NCI-H446 treated with DMSO at 0.1 percent for 48 hours (cell line): ENCODE measurements at places on chromosomes 1 and 21.
A peak's percentile ranks its signal among the peaks of the same experiment; 100 is the strongest.

DNA sequence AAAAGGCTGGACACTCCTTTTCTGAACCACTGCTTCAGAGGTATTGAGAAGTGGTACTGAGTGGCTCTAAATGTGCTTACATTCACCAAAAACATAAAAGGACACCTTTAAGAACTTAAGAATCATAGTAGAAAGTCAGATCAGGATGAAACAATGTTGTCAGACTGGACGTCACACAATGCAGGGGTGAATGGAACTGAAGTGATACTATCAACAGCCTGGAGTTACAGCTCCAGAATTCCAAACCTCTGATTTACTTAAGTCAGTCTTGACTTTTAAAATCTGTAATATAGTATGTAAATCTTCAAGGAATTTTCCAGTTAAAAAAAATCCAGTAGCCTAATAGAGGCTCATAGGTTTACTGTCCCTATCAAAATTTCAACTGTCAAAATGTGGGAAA lies 19.3 kb downstream of the ELK4 start:
- DNase-seq: no peak

DNA sequence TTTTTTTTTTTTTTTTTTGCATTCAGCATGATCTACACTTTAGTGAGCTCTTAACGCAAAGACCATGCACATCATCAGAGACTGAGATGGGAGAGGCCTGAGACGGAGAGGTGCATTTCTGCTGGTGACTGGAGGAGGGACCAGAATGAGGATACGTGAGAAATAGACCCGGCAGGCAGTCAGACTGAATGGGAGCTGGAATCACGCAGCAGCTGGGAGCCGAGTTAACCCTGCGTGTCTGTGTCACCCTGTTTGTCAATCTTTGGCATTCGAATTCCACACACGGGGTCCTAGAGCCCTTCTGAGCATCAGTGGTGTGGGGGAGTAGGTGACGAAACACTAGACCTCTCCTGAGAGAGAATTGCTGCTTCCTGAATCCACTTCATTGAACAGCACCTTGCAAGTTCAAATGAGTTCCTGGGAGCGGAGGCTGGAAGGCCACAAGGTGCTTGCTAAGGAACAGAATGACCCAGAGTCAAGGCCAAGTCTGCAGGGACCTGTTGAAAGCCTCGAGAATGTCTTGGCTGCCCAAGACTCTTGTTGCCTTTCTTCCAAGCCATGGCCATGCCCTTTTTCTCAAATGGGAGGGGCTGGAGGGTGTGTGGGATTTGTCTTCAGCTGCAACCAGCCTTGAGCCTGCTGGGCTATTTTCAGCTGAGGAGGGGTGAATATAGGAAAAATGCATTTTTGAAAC lies 123.3 kb downstream of the CNIH3 start:
- no peak for DNase-seq

GRCh38 chr1:156840186-156840897 lies 18.6 kb downstream of the INSRR start:
- DNase-seq: no peak

- no peak for DNase-seq
These were observed 51.3 kb upstream of the A3GALT2 start for GRCh38 chr1:33372162-33372561.

GRCh38 chr1:41153750-41154274 lies 88.3 kb downstream of the SCMH1 start:
- no peak for DNase-seq

- DNase-seq: no peak
These were observed 421.3 kb downstream of the NPHP4 start for GRCh38 chr1:5570931-5571330.

DNA sequence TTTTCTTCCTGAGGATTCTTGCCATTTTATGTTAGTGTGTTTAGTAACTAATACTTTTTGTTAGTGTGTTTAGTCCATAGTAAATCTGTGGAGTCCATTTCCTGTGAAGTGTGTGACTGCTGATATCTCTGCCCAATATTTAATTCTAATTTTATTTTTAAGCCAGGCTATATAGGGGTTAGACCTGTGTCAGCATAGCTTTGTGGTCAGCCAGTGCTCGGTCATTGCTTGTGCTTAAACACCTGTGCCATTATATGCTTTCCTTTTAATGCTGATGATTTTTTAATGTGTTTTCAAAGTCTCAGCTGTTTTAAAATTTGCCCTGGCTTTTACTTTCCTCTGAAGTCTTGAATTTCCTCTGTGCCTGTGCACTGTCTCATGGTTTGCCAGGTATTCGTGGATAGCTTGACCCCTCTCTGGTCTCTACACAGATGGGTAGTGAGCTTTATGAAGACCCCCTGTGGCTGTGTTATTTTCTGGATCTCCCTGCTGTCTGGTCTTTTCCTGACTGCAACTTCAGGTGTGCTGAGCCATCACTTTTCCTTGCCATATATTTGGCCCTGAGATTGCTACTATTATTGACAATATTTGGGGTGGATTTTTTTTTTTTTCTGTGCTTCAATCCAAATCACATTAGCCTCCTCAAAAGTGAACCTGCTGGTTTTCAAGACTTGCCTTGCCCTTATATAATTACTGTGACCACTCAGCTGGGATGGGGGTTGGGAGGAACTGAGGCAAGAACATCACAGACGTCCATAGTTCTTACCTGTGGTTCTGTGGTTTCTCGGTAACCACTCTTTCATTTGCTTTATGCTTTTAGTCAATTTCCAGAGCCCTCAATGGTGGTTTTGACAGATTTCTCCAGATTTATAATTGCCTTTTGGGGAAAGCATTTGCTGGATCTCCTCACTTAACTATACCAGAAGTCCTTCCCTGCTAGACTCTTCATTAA lies 59.6 kb downstream of the RPS6KC1 start:
- no peak for DNase-seq

- no peak for DNase-seq
These were observed 5.6 kb upstream of the ARF1 start for GRCh38 chr1:228076796-228077430.

DNA sequence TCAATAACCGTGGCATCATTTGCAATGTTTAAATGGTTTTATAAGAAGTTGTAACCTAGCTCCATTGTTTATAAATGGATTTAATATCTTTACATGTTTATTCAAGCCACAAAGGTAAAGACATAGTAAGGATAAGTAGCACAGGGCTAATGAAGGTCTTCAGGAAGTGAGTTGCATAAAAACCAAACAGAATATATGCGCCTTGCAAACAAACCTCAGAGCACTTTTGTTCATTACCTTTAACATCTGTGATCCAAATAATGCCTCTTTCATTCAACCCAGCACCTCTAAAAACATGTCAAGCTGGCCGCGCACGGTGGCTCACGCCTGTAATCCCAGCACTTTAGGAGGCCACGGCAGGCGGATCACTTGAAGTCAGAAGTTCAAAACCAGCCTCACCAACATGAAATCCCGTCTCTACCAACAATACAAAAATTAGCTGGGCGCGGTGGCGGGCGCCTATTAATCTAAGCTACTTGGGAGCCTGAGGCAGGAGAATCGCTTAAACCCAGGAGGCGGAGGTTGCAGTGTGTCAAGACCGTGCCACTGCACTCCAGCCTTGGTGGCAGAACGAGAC lies 25.3 kb downstream of the BRINP3 start:
- DNase-seq: no peak

DNA sequence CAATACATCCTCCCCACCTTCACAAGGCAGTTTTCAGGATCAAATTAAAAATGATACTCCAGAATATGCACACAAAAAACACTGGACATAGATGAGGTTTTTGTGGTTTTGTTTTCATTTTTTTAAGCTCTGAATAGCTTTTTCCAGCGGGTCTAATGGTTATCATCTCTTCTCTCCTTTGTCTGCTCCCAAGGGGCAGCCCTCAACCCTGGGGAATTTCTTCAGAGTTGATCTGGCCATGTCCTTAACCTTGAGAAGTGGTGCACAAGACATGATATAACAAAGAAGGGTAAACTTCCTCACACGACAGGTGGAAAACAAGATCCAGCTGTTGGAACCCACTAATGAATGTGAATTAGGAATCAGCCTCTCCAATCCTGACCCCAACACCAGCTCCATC lies 1.5 kb upstream of the CD244 start:
- no peak for DNase-seq

DNA sequence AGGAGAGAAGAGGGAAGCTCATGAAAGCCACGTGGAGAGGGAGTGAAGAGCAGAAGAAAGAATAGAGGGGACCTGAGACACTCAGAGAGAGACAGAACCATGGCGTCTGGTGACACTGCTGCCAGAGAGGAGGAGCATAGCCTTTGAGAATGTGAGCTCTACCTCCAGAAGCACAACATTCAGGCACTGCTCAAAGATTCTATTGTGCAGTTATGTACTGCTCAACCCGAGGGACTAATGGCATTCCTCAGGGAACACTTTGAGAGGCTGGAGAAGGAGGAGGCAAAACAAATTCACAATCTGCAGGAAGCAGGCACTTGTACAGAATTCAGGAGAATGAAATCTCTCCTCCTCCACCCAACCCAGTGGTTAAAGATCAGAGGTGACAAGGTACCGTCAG lies 45.1 kb downstream of the BTBD8 start:
- no peak for DNase-seq

DNA sequence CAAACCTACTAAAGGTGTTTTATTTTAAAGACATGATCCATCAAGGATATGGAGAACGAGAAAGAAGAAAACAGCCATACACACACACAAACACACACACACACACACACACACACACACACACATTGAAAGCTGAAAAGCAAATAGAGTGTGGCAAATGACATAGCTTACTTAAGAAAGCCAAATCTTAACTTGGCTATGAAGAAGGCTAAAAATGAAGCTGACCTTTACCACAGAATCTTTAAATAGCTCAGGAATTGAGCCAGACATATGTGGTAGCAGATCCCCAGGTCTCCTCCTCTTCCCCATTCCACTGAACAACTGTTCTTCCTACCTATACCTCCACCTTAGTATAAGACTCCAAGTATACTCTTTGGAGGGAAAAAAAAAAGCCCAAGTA lies 185.6 kb downstream of the CLEC20A start:
- no peak for DNase-seq

GRCh38 chr1:61424382-61424781 lies 300.6 kb downstream of the TM2D1 start:
- no peak for DNase-seq

- DNase-seq: no peak
These were observed 308.7 kb upstream of the PRMT6 start for GRCh38 chr1:106747791-106748190.

DNA sequence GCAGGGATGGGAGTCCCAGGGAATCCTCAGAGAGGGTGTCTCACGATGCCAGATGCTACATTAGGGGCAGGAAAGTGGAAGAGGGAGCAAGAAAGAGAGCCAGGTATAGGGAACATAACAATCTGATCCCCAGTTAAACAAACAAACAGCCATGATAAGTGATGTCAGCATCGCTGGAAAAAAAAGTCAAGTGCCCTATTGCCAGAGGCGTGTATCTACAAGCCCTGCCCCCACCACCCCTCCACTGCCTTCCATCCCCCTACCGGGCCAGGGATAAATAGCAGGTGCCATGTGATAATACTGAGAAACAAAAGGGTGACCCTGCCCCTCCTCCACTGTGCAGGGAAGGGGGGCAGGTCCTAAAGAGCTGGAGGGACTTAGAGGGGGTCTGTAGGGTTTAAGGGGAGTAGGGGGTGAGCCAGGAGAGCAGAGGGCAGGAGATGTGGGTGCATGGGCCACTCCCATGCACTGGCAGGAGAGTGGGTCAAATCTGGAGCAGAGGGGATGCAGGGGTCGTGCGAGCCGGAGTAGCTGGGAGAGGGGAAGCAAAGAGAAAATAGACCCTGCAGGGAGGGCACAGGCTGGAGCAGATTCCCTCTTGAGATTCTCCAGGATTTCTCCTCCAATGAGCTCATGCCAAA lies 3.4 kb downstream of the SLC26A9 start:
- DNase-seq: no peak

- no peak for DNase-seq
These were observed 140.8 kb downstream of the NFIA start for GRCh38 chr1:61223140-61223539.

- DNase-seq: no peak
These were observed 812 bp downstream of the CACHD1 start for GRCh38 chr1:64470665-64471217.

- peak; percentile 46 for DNase-seq
These were observed at the start of the genes AMPD2 and GNAT2 for GRCh38 chr1:109619576-109620400. Gene AMPD2 (plus strand): TSS chr1:109619837. CDS start chr1:109621176, 1,339 bp downstream. Gene GNAT2 (minus strand): TSS chr1:109619616. CDS start chr1:109612870, 6,746 bp downstream.

- no peak for DNase-seq
These were observed 48.1 kb downstream of the STUM start for GRCh38 chr1:226596531-226597165.

DNA sequence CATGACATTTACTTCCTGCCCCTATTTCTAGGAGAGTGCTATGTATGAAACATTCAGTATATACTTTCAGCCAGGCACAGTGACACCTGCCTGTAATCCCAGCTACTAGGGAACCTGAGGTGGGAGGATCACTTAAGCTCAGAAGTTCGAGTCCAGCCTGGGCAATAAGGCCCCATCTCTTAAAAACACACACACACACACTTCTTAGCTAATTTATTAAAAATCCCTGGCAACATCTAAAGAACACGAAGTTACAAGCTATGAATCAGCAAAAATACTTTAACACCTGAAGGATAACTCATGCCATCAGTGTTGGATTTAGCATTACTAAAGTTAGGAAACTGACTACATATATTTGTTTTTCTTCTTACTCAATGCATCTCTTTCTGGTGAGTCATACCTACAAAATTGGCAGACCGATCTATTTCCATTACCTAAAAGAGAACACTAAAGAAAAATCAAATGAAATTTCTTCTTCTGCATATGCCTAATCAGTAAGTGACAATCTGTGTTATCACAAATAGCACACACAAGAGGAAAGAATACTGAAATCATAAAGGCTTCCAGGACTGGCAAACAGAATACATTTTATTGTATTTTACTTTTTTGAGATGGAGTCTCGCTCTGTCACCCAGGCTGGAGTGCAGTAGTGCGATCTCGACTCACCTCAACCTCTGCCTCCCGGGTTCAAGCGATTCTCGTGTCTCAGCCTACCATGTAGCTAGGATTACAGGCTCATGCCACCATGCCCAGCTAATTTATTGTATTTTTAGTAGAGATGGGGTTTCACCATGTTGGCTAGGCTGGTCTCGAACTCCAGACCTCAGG lies 41.4 kb downstream of the RNF115 start:
- DNase-seq: no peak

DNA sequence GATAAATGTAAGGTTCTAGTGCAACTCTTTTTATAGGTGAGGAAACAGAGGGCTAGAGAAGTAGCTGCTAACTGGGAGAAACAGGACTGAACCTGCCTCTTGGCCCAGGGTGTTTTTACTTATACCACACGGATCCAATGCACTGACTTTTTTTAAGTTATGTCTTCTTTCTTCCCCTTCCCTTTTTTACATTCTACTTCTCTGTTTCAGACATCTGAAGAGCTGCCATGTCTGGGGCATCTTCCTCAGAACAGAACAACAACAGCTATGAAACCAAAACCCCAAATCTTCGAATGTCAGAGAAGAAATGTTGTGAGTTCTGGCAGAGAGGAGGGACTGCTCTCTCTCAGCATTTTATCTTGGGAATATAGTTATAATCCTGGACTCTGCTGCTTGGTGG lies 1.4 kb downstream of the PFKFB2 start:
- DNase-seq: no peak

DNA sequence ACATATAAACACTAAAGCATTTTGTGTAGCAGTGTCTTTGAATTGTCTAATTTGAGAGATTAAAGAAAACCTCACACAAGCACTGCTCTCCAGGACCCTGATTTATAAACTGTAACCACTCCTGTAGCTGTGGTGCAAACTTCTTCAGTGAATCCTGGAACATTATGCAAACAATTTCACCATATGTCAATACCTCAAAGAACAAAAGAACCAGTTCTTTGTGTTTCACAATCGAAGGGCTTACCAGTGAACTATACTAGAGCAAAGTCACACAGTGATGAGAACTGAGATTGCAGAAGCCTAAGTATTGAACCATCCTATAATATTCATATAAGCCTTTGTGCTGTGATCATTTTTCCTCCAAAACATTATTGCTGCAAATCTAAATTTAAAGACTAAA lies 21.5 kb downstream of the DPH5 start:
- no peak for DNase-seq
